ENCODE measurements at places on chromosomes 3 and 15.
A peak's percentile ranks its signal among the peaks of the same experiment; 100 is the strongest.

GRCh38 chr3:39185326-39185958 is 7.0 kb downstream of the XIRP1 start:
- no peak for DNase-seq

DNA sequence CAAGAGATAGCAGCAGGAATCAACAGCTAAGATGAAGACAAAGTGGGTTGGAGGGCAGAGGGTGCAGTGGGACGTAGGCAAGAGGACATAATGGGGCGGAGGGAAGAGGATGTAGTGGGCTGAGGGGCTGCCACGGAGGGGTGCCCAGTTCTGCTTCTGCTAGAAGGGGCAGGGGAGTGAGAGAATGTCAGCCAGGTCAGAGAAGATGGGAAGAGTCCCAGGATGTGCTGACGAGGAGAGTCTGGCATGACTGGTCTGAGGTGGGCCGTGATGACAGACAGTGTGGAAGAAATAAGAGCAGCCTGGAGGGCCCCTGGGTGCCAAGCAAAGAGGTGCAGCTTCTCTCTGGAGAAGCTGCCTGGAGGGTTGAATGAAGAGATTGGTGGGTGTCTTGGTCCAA is 4.0 kb downstream of the SPSB4 start:
- DNase-seq, result no peak

- no peak for DNase-seq
Observed at GRCh38 chr15:38651328-38652038, 86.9 kb upstream of the RASGRP1 start.

- DNase-seq, result no peak
Observed at GRCh38 chr3:44186712-44187111, 55.0 kb upstream of the TOPAZ1 start.

- peak; percentile 53 for DNase-seq
Observed at GRCh38 chr15:25693321-25694238, 169.5 kb downstream of the ATP10A start.

- no peak for DNase-seq
Observed at GRCh38 chr15:48486228-48486627, 155.0 kb downstream of the DUT start.

DNA sequence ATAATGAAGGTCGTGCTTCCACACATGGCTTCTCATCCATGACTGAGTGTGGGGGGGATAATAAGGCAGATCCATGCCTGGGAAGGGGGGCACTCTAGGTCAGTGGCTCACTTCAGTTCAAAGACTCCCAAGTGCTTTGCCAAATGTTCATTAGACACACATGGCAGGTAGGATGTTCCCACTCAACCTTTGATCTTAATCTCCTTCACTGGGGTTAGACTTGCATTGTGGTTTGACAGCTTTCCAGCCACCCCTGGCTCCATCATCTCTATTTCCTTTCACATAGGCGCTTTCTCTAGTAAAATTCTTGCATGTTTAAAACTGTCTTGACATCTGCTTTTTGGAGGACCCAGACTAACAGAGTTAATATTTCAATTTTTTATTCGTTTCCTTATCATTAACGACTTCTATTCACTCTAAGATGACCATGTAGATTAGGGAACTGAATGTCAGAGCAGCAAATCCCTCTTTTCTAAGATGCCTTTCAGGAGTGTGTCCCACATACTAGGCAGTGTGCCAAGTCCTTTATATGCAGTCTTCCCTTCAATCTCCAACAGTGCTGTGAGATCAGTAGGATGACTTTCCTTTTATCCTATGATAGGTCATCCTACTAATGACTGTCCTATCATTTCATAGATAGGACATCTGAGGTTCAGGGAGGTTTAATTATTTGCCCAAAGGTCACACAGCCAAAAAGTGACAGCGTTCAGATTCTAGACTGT is 57.9 kb downstream of the BTD start:
- DNase-seq, result no peak

- DNase-seq, result peak; percentile 21
Observed at GRCh38 chr3:111069974-111070771, 1.4 kb upstream of the NECTIN3 start.

- DNase-seq, result peak; percentile 19
Observed at GRCh38 chr3:8183627-8184026, 318.0 kb upstream of the LMCD1 start.

- DNase-seq, result peak; percentile 28
Observed at GRCh38 chr3:16886303-16886683, 1.5 kb downstream of the PLCL2 start.

DNA sequence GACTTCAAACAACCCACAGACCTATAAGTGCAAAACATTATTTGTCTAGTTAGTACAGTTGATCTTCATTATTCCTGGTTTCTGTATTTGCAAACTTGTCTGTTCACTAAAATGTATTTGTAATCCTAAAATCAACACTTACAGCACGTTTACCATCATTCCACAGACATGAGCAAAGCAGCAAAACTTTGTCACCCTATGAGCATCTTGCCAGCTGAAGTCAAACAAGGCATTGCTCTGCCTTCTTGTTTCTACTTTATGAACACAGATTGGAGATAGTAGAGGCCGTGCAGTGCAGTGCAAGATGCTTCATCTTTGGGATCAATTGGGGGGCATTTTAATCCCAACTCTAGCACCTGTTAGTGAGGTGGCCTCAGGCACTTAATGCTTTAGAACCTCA is 202.1 kb downstream of the NLGN1 start:
- no peak for DNase-seq

DNA sequence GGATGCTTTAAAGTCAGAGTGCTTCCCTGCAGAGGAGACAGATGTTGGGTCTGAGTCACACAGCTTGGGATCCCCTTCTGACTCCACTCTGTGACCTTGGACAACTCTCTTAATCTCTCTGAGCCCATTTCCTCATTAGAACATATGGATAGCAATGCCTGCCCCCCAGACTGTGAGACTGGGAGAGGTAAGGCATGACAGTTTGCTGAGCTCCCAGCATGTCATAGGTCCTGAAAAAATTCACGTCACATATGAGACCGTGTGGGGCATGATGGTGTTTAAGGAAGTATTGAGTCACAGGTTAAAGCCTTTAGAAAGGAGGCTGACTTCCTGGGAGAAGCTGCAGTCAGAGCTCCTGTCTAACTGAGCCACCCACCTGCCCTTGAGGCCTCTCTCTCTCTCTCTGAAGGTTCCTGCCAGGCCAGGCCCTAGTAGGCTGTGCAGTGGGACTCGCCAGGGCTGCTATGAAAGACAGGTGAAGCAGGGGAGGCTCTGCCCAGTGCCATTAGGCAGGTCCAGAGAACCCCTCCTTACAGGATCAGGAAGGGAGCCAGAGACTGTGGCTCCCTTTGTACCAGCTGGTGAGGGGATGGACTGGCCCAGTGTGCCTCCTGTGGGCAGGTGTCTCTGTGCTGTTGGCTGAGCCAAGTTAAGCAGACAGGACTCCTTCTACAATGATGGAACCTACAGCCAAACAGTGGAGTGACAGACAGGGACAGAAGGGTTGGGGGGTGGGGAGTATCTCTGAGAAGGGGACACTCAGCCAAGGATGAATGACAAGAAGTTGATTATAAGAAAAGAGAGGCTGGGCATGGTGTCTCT is 19.5 kb upstream of the DOCK3 start:
- peak; percentile 59 for DNase-seq

DNA sequence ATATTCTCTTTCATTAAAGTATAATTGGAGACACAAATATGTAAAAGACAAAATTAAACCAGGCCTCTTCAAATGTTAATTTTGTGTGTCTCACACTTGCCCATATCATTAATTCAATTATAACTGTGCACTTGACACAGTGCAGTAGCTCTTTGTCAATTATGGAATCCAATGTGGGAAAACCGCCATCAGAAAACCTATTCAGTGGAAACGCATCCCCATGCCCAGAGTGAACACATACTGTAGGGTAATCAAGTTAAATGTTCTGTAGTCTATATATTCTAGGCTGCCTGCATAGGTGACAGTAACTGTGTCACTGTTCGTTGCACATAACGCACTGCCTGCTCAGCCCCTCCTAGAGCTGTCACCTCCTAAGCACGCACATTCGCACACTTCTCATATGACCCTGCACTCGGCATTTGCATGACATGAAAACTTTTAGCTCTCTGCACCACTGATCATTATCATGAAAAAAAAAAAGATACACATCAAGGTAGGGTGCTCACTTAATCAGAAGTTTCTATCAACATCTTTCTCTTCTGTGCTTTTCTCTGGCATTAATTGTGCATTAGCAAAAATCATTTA is 63.2 kb downstream of the MEIS2 start:
- no peak for DNase-seq

DNA sequence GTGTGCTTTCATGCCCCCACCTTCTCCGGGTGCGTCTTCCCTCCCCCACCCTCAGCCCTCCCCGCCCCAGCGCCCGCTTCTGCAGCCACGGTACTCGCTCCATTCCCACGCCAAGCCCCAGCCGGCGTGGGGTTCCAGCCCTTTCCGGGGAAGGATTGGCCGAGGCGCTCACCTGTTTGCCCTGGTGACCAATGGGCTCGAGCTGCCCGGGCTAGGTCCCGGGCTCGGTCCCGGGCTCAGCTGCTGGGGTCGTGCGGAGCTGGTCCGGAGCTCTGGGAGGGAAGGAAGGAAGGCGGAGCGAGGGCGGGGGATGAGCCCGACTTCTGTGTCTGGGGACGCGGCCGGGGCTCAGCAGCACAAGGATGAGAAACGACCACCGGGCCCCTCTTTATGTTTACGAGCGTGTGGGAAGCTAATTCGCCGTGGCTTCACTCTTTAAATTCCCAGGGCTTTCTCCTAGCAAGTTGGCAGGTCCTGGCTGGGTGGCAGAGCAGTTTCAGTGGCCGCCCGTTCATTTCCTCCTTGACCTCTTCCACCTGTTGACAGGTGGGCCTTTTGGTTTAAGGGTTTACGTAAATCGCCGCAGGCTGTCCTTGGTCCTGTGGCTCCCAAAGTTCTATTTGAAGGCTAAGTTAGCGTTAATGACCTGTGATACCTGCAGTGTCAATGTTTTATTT is at the start of gene IGSF10:
IGSF10 (minus strand) TSS at position 288 of the 677 bp plus-strand sequence. CDS start 2,352 bp downstream, outside the sequence.
- DNase-seq, result no peak
